GM04503 (cell line): ENCODE measurements at places on chromosomes 1 and 21.

DNA sequence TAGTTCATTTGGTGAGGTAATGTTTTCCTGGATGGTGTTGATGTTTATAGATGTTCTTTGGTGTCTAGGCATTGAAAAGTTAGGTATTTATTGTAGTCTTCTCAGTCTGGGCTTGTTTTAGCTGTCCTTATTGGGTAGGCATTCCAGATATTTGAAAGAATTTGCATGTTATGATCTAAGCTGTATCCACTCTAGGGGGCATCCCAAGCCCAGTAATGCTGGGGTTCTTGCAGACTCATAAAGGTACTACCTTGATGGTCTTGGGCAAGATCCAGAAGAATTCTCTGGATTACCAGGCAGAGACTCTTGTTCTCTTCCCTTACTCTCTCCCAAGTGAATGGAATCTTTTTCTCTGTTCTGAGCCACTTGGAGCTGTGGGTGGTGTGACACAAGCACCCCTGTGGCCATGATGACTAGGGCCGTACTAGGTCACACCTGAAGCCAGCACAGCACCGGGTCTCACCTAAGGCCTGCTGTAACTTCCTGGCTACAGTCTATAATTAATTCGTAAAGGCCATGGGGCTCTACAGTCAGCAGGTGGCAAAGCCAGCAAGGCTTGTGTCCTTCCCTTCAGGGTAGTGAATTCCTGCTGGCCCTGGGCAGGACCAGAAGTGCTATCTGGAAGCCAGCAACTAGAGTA lies 74.8 kb upstream of the PDE4B start:
- DNase-seq, result peak; percentile 31

- DNase-seq, result peak; percentile 30
These were observed 32.0 kb upstream of the SLC30A1 start for GRCh38 chr1:211610779-211611556.

- no peak for DNase-seq
These were observed 50.4 kb downstream of the MDM4 start for GRCh38 chr1:204566583-204566955.

- DNase-seq, result peak; percentile 7
These were observed 38.1 kb upstream of the STUM start for GRCh38 chr1:226510453-226510852.

DNA sequence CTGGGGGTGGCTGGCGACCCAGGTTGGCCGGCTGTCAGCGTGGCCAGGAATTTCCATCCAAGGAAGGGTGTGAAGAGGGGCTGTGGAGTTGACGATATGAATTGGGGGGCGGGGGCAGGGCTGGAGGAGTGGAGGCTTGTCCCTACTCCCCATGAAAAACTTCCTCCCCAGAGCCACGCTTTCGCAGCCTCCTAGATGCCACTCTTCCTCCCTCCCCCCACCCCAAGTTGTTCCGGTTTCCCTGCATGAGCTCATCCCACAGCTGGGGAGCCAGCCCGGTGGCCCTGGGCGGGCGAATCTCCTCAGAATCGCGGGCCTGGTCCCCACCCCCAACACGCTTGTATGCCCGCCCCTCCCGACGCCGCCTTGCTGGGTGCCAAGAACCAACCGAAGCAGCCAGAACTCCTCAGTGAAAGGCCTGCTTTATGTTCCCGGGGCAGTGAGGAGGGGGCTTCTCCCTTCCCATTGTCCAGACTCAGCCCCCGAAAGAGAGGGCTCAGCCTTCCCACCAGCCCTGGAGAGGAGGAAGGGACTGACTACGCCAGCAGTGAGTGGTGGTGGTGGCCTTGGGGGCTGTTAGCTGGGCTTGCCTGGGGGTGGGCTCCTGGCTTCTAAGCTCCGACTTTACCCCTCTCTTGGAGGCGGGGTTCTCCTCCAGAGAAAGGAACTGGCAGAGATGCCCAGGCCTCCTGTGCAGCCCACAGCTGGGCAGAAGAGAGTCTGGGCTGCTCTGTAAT lies 1.8 kb upstream of the CSMD2 start:
- DNase-seq, result no peak

DNA sequence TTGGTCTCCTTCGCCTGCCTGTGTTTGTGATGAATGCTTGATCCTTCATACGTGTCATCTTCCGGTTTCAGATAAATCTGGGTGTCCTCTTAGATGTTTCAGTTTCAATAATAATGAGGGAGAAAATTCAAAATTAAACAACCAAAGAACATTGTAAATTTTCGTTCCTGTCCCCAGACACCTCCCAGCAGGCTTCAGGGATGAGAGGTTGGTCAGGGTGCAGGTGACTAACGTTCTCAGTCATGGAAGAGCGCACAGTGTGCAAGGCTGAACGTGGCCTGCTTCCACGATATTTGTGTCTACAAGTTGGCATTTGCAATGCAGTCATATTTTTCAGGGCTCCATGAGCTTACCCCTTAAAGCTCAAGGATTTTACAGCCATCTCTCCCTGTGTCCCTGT lies 147.1 kb upstream of the ARHGEF16 start:
- DNase-seq, result no peak

DNA sequence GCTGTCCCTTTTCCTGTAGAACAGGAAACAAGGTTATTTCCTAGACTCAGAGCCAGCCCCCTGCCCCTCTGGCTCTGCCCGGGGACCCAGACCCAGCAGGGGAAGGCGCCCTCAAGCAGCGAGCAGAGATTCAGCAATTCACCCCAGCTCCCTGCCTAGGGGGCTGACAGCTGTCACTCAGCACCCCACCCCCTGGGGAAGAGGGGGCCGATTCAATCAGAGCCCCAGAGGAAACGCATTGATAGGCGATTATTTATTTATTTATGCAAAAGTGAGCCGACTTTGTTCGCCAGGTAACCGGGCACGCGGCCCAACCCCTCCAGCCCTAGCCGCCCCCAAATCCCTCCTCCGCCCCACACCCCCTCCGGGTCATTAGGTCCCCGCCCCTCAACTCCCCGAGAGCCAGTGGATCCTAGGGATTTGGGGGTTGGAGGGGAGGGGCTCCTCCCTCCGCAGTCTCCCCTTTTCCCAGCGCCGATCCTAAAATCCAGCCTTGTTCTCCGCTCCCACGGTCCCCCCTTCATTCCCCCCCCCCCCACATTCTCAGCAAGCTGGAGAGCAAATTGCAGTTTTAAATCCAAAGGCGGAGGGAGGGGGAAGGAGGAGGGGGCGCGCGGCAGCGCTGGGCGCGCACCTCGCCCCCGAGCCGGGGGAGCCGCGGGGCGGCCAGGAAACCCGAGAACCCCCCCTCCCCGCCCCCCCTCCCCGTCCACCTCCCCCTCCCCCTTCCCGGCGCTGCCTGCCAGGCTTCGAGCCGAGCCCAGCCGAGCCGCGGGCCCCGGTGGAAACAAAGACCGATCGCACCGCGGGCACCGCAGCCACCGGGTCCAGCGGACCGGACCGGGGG lies 1.3 kb downstream of the AHDC1 start:
- DNase-seq, result no peak

- DNase-seq, result no peak
These were observed 22.2 kb upstream of the ALG14 start for GRCh38 chr1:95094923-95095322.

GRCh38 chr1:113275691-113276090 lies 114.6 kb upstream of the MAGI3 start:
- no peak for DNase-seq

- DNase-seq, result no peak
These were observed 3.2 kb downstream of the ELF3 start for GRCh38 chr1:202013603-202014002.

DNA sequence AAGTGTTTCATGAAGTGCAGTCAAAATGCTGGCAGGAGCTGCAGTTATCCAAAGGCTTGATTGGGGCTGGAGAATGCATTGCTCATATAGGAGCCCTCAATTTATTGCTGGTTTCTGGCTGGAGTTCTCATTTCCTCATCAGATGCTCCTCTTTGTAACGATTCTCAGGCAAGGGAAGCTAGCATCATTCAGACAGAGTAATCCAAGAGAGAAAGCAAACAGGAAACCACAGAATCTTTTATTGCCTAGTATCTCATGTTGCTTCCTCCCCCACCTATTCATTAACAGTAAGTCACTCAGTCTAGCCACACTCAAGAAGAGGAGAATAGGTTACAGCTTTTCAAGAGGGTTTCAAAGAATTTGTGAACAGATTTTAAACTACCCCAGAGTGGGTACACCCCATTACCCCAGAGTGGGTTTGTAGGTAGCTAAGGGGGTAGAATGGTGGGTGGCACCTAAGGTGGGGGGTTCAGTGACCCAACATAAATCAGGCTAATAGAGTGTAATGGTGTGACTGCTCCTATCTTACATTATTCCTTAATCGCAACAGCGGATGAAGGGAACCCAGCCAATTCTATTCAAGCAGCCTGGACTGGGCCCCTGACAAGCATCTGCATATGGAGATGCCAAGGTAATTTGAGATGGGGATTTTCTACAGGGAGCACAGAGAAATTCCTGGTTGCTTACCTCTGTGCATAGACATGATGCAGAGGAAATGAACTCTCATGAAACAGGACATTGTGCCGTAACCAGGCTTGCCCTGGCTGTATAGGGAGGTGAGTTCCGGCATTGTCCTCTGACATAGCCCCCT lies 67.1 kb downstream of the KCNJ15 start:
- DNase-seq, result peak; percentile 99

- no peak for DNase-seq
These were observed 111.6 kb upstream of the GADD45A start for GRCh38 chr1:67573311-67573872.

DNA sequence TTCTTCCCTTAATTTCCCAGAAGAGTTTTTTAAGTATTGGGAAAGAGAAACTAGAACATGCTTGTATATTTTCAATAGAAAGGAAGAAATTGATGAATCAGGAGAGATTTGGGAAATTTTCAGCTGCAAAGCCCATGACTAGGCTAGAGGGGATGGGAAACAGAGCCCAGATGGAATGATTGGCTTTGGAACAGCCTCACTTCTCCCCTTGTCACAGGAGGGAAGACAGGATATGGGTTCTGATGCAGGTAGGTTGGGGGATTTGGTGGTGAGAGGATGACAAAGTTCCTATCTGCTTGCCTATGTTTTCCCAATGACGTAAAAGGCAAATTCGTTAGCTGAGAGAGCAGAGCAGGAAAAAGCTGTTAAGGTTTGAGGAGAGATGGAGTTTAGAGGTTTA lies 31.0 kb upstream of the ARID1A start:
- DNase-seq, result no peak

DNA sequence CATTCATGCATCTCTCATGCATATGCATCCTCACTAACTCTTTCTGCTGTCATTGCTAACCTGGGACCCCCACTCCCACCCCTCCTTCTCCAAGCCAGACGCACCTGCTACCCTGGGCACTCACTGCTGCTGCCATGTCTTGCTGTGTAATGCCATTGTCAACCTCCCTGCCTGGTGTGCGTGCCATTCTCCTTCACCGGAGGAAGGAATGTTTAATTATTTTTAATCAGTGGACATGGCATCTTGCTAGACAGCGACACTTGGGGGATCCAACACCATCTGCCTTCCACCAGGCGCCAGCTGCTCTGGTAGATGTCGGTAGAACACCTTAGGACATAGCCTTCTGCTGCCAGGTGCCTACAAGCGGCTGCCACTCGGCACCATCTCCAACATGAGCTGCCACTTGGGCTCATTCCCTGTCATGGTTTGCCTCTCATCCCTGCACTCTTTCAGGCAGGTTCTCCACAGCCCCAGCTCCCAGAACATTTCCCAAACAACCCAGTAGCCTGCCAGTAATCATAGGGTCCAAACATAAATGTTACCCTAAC lies 306.9 kb downstream of the TTLL7 start:
- DNase-seq, result no peak

GRCh38 chr1:93757256-93758036 lies 75.8 kb upstream of the BCAR3 start:
- no peak for DNase-seq

GRCh38 chr1:247824023-247824422 lies at the start of gene OR14A16:
TSS of gene OR14A16 (minus strand) at chr1:247824119. CDS start at chr1:247815729, 8,390 bp downstream.
- DNase-seq, result no peak

GRCh38 chr1:156002188-156002911 lies 18.4 kb downstream of the SSR2 start:
- no peak for DNase-seq

GRCh38 chr1:44821240-44821715 lies 13.0 kb downstream of the BTBD19 start:
- no peak for DNase-seq

DNA sequence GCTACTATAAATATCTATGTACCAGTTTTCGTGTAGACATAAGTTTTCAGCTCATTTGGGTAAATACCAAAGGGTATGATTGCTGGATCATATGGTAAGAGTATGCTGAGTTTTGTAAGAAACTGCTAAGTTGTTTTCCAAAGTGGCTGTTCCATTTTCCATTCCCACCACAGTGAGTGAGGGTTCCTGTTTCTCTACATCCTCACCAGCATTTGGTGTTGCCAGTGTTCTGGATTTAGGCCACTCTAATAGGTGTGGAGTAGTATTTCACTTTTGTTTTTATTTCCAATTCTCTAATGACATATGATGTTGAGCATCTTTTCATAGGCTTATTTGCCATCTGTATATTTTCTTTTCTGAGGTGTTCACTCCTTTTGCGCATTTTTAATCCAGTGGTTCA lies 112.2 kb downstream of the GALNT2 start:
- no peak for DNase-seq

- no peak for DNase-seq
These were observed 9.1 kb downstream of the MMEL1 start for GRCh38 chr1:2623571-2624337.
